ENCODE measurements at places on chromosomes 12 and 14. TPM values are rescaled to one million over a fixed set of nuclear protein-coding genes. Genes with fewer than 3 reads are reported as not detected.
A peak's percentile ranks its signal among the peaks of the same experiment; 100 is the strongest.

TMTC2 gene
- 6.7 TPM for total RNA-seq

LGR5 gene
- not detected for total RNA-seq

GARIN6 gene
- total RNA-seq: not detected

PLBD1 gene
- not detected for total RNA-seq

- no peak for DNase-seq
Measured at GRCh38 chr12:42969355-42969754, 379.8 kb upstream of the PRICKLE1 start.

GRCh38 chr12:72521326-72521725 lies 249.2 kb downstream of the TRHDE start:
- no peak for DNase-seq

DNA sequence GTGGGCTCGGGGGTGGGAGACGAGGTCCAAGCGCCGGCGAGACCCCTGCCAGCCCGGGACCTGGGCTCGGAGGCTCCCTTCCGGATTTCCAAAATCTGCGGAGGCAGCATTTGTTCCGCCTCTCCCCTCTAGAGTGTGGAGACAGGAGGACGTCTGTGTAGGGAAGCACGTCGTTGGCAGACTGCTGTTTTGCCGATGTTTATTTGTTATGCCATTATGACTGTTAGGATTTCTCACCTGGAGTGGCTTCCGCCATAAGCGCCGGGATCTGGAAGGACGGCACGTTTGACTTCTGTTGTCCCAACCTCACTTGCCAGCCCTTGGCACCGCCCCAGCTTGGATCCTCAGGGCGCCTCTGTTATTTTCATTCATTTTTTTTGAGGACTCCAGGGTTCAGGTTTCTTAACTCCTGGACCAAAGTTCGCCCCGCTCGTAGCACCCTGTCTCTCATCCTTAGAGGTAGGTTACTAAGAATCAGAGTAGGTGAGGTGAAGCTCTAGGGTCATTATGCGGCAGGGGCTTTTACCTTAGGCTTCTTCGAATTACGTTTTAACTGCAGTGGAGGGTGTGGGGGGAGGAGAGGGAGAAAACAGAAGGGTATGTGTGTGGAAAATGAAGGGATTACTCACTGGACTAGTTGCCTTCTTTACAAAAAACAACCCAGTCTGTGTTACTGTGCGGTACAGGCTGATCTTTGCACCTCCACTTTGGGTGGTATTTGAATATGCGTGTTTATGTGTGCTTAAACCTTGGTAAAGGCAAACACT lies 547 bp upstream of the PYGL start:
- DNase-seq: no peak

GRCh38 chr14:56809270-56810146 lies 771 bp downstream of the OTX2 start:
- peak; percentile 3 for DNase-seq

- DNase-seq: peak; percentile 45
Measured at GRCh38 chr12:5083955-5084849, 40.5 kb downstream of the KCNA5 start.

GRCh38 chr14:34437729-34438080 lies 24.3 kb downstream of the SPTSSA start:
- no peak for DNase-seq

DNA sequence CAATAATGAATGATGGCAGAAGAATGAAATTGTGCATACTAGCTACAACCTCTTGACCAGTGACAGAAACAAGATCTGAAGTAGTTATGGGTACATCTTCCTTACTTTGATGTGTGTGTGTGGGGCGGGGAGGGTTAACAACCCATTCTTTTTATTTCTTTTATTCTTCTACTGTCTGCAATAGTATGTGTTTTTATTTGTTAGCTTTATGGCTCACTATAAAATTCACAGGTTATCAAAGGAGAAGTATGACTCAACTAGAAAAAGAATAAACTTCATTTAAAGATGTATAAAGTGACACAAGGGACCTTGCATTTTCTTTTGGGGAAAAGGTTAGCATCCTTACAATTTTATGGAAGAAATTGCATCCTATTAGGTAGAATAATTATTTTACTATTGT lies 430.5 kb downstream of the DAD1 start:
- DNase-seq: no peak

GRCh38 chr12:98465505-98465904 lies 49.9 kb upstream of the TMPO start:
- DNase-seq: no peak

DNA sequence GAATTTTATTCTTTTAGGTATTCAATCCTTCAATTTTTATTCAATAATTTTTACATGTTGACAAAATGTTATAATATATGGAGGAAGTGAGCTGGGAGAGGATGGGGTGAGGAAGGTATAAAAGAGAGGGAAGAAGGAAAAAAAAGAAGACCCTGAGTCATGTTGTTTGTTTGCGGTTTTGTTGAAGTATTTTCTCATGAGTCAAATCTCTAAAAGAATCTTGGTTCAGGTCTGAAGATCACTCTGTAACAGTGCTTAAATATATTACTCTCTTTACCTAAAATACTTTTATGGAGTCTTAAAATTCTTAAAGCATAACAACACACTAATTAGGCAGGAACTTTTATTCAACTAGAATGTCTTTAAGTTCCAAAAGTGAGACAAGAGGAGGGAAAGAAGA lies 489.6 kb upstream of the GARIN6 start:
- DNase-seq: no peak

DNA sequence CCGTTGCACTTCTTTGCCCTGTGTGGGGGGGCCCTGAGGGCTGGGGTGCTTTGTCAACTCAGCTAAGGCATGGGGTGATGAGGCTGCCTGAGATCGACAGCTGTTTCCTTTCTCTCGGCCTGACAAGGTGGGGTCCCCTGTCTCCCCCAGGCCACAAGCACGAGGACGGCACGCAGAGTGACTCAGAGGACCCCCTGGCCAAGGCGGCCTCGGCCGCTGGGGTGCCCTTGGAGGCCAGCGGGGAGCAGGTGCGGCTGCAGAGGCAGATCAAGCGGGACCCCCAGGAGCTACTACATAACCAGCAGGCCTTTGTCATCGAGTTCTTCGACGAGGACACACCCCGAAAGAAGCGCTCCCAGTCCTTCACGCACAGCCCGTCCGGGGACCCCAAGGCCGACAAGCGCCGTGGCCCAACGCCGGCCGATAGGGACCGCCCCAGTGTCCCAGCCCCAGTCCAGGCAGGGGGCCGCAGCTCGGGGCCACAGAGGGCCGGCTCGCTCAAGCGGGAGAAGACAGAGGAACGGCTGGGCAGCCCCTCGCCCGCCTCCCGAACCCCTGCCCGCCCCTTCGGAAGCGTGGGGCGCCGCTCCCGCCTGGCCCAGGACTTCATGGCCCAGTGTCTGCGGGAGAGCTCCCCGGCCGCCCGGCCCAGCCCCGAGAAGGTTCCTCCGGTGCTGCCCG lies 18.8 kb downstream of the CEP170B start:
- no peak for DNase-seq

Measured in activated naive CD4-positive, alpha-beta T cell treated with anti-CD3 and anti-CD28 coated beads, Interleukin-2, amount 50 U/mL, for 72 hours (primary cell).